ENCODE measurements at places on chromosomes 16 and 17. TPM values are rescaled to one million over a fixed set of nuclear protein-coding genes. Genes with fewer than 3 reads are reported as not detected.

Gene ZNF597
- 0.85 TPM for total RNA-seq

Gene CBLN1
- total RNA-seq = not detected

Gene G6PC1
- not detected for total RNA-seq

Gene SKAP1
- total RNA-seq = 0.34 TPM

Gene KRTAP17-1
- total RNA-seq = not detected

Gene TSPAN10
- total RNA-seq = 4.3 TPM

Gene ZFP3
- 0.81 TPM for total RNA-seq

Gene CCDC154
- total RNA-seq = 0.34 TPM

Gene SMIM36
- total RNA-seq = not detected

Gene KRTAP9-2
- total RNA-seq = not detected

Gene CLDN7
- total RNA-seq = 0.29 TPM

Gene PHAF1
- 25.1 TPM for total RNA-seq

Gene PRSS22
- 1.6 TPM for total RNA-seq

Gene SOX8
- total RNA-seq = 1.7 TPM

Gene CIAPIN1
- 73.6 TPM for total RNA-seq

Gene SLC35G6
- not detected for total RNA-seq

Gene CHST5
- 0.08 TPM for total RNA-seq

Gene ATP1B2
- total RNA-seq = 0.20 TPM

Gene KIF19
- total RNA-seq = not detected

Gene CHST6
- 0.22 TPM for total RNA-seq

Gene ZNF652
- 10.6 TPM for total RNA-seq

Gene GDPD1
- total RNA-seq = 0.80 TPM

Gene NKD1
- 0.31 TPM for total RNA-seq

Gene TEN1
- total RNA-seq = 21.7 TPM

Gene TAT
- not detected for total RNA-seq

Gene CES5A
- total RNA-seq = not detected

Gene CCL8
- not detected for total RNA-seq

Gene GRAP
- 0.34 TPM for total RNA-seq

Gene CFAP97D1
- total RNA-seq = not detected

Gene SCARF1
- 0.36 TPM for total RNA-seq

Gene SOX15
- total RNA-seq = 0.30 TPM

Gene RNF112
- total RNA-seq = 0.98 TPM

Gene MT1A
- 25.0 TPM for total RNA-seq

Gene PHOSPHO1
- 0.97 TPM for total RNA-seq

Gene DOK4
- 26.4 TPM for total RNA-seq

Gene TEKT5
- not detected for total RNA-seq

Gene ZPBP2
- total RNA-seq = not detected

Gene KRT36
- not detected for total RNA-seq
